ENCODE measurements at places on chromosomes 5 and 9. TPM values are rescaled to one million over a fixed set of nuclear protein-coding genes. Genes with fewer than 3 reads are reported as not detected.

DNA sequence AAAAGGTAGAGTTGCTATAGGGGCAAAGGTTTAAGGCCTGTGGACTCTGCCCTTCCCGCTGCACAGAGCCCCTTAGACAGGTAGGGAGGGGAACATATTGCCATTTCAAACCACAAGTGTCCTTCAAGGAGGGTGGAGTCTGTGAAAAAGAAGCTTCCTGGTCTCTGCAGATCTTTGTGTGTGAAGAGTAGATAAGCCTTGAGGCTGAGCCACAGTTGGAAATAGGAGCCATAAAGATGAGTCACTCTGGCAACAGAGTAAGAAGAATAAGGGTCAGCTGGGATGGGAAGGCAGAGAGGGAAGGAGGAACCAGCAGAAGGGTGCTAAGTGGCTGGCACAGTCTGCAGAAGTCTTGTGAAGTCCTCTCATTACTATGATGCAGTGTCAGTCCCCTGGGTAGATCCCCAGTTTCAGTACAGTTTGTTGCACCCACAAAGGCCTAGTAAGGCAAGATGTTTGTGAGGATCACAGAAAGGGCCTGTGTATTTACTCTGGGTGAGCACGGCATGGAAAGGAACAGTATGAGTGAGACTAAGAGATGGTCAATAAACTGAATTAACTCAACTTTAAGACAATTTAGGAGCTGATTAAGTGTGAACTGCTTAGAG lies 18.1 kb downstream of the GRXCR2 start:
- H3K27ac ChIP-seq = no peak overlapping the region
- no peak for DNase-seq
- no peak overlapping the region for H3K4me3 ChIP-seq
- no peaks in the 10 kb centered on the region for H3K27me3 ChIP-seq

DNA sequence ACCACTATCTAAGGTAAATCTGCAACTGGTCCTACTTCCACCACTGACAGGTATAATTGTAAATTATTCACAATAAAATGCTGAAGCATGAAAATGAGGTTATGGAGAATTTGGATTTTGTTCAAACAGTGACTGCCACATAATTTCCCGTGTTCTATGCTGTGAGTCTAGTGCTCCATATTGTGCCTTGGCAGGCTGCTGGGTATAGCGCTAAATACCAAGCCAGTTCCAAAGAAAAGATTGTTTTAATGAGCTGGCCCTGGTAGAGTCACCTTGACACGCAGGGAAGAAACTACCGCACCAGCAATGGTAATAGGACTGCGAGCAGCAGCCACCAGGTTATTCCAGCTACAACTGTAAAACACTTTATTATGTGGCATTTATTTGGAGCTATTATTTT lies 30.4 kb downstream of the PSMB7 start:
- H3K27me3 ChIP-seq = no peaks in the 10 kb centered on the region
- no peak for DNase-seq
- no peak overlapping the region for H3K27ac ChIP-seq
- peaks cover 12% of the 10 kb centered on the region for H3K36me3 ChIP-seq

DNA sequence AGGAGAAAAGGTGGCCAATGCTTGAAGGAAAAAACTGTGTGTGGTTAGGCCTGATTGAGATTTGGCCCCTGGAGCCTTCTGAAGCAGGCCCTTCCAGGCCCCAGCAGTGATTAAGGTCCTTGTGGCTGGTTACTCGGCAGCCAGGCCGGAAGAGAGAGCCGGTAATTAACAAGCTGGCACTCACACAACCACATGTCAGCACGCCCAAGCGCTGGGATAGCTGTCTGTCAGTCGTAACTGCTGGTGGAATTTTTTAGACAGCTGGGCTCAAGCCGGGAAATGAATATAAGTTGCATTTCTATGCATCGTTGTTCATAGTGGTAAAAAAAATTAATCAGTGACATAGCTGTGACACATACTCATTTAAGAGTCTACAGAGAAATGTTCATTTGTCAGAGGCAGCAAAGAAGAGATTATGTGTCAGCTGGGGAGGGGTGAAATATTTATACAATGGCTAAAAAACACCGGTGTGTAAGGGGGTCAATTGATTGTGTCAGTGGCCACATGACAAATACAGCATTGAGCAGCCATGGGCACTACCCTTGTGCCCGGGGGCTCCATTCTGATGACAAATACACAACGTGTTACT lies 13.7 kb upstream of the ARAP3 start:
- H3K27me3 ChIP-seq = peaks cover 34% of the 10 kb centered on the region
- H3K4me3 ChIP-seq = no peak overlapping the region
- H3K4me1 ChIP-seq = peaks cover 8% of the 10 kb centered on the region
- no peaks in the 10 kb centered on the region for H3K36me3 ChIP-seq

- no peaks in the 10 kb centered on the region for H3K36me3 ChIP-seq
- peak; percentile 81 for DNase-seq
- H3K27me3 ChIP-seq = peaks cover 18% of the 10 kb centered on the region
Observed at GRCh38 chr9:8857068-8857925, 1057.7 kb upstream of the DMAC1 start.

- H3K27ac ChIP-seq = no peak overlapping the region
- H3K36me3 ChIP-seq = no peaks in the 10 kb centered on the region
- no peak overlapping the region for H3K4me3 ChIP-seq
Observed at GRCh38 chr9:29437526-29437925, 1864.2 kb upstream of the C9orf72 start.

GRCh38 chr5:128464596-128464995 lies 73.4 kb downstream of the FBN2 start:
- H3K27ac ChIP-seq = no peak overlapping the region
- no peak overlapping the region for H3K4me3 ChIP-seq
- peaks cover 24% of the 10 kb centered on the region for H3K4me1 ChIP-seq
- H3K27me3 ChIP-seq = no peaks in the 10 kb centered on the region
- peaks cover 27% of the 10 kb centered on the region for H3K36me3 ChIP-seq

DNA sequence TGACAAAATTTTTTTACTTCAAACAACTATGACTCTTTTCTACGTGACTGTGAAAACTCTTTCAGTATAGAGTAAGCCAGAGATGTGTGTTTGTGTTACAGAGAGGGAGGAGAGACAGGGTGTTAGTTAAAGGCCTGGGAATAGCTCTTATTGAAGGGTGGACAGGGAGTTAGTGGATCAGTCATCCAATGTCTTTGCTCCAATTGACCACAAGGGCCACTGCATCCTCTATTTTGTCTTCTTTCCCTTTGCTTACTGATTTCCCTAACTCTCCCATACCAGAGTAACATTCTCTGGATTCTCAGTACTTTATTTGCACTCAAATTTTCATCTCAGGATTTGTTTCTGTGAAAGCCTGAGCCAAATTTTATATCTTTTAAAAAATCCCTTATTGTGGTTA lies 920.3 kb downstream of the CDH18 start:
- no peak overlapping the region for H3K4me3 ChIP-seq
- no peak overlapping the region for H3K27ac ChIP-seq
- no peaks in the 10 kb centered on the region for H3K27me3 ChIP-seq
- H3K4me1 ChIP-seq = no peaks in the 10 kb centered on the region
- no peak for DNase-seq
- H3K36me3 ChIP-seq = no peaks in the 10 kb centered on the region

GRCh38 chr5:140569197-140569596 lies 4.6 kb downstream of the SLC35A4 start:
- no peaks in the 10 kb centered on the region for H3K27me3 ChIP-seq
- no peak overlapping the region for H3K27ac ChIP-seq
- H3K4me3 ChIP-seq = no peak overlapping the region
- peaks cover 12% of the 10 kb centered on the region for H3K36me3 ChIP-seq

DNA sequence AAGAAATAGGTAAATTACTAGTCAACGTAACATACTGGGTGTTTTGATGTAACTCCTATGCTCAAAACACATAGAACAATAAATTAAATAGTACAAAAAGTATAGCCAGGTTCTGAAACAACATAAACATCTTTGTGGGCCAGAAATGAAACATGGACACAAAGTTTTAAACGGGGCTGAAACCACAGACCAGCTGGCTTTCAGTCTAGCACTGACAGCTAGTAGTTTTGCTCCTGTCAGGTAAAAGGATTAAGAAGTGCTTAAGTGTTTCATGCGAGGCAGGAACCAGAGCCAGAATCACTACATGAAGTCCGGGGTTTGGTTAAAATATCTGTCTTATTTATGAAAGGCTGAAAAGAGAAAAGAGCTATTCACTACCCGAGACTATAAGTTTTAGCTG lies 19.5 kb downstream of the DCAF10 start:
- H3K4me3 ChIP-seq = no peak overlapping the region
- no peaks in the 10 kb centered on the region for H3K4me1 ChIP-seq
- H3K27me3 ChIP-seq = no peaks in the 10 kb centered on the region
- no peak for DNase-seq

DNA sequence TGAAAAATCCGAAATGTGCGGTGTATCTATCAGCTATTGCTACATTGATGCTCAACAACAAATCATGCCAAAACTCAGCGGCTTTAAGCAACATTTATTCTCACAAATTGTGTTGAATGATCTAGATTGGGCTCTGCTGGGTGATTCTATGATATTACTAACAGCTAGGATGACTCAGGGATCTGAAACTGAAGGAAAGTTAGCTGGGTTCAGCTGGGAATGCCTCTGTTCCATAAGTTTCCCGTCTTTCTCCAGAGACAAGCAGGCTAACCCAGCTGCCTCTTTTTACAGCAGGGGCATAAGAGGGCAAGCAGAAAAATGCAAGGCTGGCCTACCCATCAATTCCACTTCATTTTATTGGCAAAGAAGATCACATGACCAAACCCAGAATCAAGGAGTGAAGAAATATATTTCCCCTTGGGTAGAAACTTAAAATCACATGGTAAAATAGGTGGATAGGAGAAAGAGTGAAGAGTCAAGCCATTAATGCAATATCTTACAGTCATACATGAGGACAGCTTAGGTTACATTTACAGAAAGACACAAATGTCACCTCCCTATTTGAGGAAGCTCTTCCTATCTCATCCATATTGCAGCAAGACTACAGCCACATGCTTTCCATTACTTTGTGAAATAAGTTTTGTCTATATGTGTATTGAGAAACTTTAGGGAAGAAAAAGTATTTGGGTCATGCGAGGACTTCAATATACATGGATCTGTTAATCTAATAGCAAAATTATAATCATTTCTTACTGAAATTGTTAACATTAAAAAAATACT lies 30.8 kb downstream of the IL7R start:
- H3K27me3 ChIP-seq = no peaks in the 10 kb centered on the region
- no peak overlapping the region for H3K4me3 ChIP-seq
- no peak for DNase-seq
- peaks cover 20% of the 10 kb centered on the region for H3K4me1 ChIP-seq
- H3K27ac ChIP-seq = no peak overlapping the region

- peaks cover 3% of the 10 kb centered on the region for H3K4me1 ChIP-seq
- no peak overlapping the region for H3K4me3 ChIP-seq
- DNase-seq = no peak
- peaks cover 4% of the 10 kb centered on the region for H3K27me3 ChIP-seq
Observed at GRCh38 chr5:7325975-7326913, 69.7 kb upstream of the ADCY2 start.

- DNase-seq = no peak
- H3K27me3 ChIP-seq = no peaks in the 10 kb centered on the region
- no peak overlapping the region for H3K4me3 ChIP-seq
- peaks cover 35% of the 10 kb centered on the region for H3K4me1 ChIP-seq
Observed at GRCh38 chr9:739362-739761, 102.1 kb upstream of the DMRT1 start.

- peak overlapping the region; percentile 76 for H3K27ac ChIP-seq
- no peaks in the 10 kb centered on the region for H3K27me3 ChIP-seq
- H3K4me1 ChIP-seq = peaks cover 50% of the 10 kb centered on the region
- no peaks in the 10 kb centered on the region for H3K36me3 ChIP-seq
- no peak overlapping the region for H3K4me3 ChIP-seq
Observed at GRCh38 chr9:136089697-136090045, 5.4 kb downstream of the NACC2 start.

DNA sequence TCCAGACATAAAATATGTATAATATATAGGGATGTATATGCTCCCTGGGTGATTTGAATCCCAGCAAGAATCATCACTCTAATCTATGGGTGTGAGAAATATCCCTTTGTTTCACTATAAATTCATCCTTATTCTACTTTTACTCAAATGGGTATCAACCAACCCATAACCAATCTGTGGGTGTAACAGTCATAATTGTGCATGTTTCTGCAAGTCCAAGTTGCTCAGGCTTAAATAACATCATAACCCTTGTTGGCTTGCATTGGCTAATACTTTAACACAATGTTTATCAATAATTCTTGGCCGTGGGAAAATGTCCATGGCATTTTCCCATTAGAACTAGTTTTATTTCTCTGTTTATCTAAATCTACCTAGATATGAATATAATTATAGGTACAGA lies 530.5 kb upstream of the TLE4 start:
- DNase-seq = no peak
- no peaks in the 10 kb centered on the region for H3K4me1 ChIP-seq
- no peaks in the 10 kb centered on the region for H3K36me3 ChIP-seq
- H3K4me3 ChIP-seq = no peak overlapping the region
- no peak overlapping the region for H3K27ac ChIP-seq

DNA sequence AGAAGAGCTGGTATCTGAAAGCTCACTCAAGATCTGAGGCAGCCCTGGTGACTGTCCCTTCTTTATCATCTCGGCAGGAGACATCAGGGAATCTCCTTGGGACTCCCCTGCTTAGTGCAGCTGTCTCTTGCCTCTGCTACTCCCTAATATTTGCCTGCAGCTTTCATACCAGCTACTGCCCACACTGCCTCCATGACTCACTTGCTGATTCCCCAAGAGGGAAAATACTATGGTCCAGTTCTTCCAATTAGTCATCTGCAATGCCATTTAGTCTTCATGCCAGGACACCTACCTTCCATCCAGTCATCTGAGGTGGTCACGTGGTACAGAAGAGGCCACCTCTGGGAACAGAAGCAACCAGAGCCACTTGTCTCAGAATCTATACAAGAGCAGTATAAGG lies 270.8 kb downstream of the NTRK2 start:
- H3K4me1 ChIP-seq = peaks cover 28% of the 10 kb centered on the region
- no peak overlapping the region for H3K27ac ChIP-seq
- H3K36me3 ChIP-seq = peaks cover 1% of the 10 kb centered on the region
- no peaks in the 10 kb centered on the region for H3K27me3 ChIP-seq
- H3K4me3 ChIP-seq = no peak overlapping the region

- no peaks in the 10 kb centered on the region for H3K36me3 ChIP-seq
- H3K27me3 ChIP-seq = no peaks in the 10 kb centered on the region
- H3K4me3 ChIP-seq = no peak overlapping the region
- H3K4me1 ChIP-seq = peaks cover 8% of the 10 kb centered on the region
- H3K27ac ChIP-seq = no peak overlapping the region
Observed at GRCh38 chr9:4016789-4017188, 283.1 kb downstream of the GLIS3 start.

- no peaks in the 10 kb centered on the region for H3K36me3 ChIP-seq
- H3K4me3 ChIP-seq = no peak overlapping the region
- H3K27ac ChIP-seq = no peak overlapping the region
- H3K4me1 ChIP-seq = peaks cover 36% of the 10 kb centered on the region
- no peak for DNase-seq
- no peaks in the 10 kb centered on the region for H3K27me3 ChIP-seq
Observed at GRCh38 chr9:107708791-107709190, 219.2 kb upstream of the KLF4 start.

GRCh38 chr5:3190930-3191329 lies 404.7 kb upstream of the IRX1 start:
- no peak overlapping the region for H3K27ac ChIP-seq
- peak; percentile 57 for DNase-seq
- peaks cover 16% of the 10 kb centered on the region for H3K27me3 ChIP-seq
- H3K4me1 ChIP-seq = no peaks in the 10 kb centered on the region

The GLT6D1 gene
- not detected for total RNA-seq
